ENCODE measurements at places on chromosomes 16 and 17.

DNA sequence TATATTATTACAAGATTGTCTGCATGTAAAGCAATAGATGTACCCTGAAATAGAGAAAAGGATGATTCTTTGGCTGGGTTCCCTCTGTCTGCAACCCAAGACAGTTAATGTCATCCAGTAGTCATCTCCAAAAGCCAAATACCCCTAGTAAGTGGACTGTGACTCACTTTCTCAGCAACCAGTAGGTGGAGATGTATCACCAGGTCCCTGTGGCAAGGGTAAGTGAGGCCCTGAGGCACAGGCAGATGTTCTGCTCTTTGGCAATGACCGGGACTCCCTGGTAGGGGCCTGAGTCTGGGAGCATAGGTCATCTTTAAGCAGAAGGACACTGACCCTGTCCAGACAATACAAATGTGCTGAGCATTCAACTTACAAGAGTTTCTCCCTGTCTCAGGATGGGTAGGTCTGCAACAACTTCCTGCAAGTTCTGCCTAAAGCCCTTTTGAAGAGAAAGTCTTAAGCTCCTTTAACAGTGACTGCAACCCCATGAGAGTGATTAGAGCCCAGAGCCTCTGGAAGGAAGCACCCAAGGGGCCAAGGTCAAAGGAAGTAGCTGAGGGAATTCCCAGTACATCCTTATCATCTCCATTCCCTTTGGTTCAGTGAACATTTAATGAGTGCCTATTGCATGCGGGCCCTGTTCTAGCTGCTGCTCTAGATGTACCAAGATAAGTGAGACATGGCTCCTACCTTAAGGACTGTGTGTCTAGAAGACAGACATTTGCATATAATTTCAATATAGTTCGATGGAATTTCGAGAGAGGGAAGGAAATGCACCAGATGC lies 31.9 kb downstream of the PMP22 start:
- peak; percentile 27 for DNase-seq

DNA sequence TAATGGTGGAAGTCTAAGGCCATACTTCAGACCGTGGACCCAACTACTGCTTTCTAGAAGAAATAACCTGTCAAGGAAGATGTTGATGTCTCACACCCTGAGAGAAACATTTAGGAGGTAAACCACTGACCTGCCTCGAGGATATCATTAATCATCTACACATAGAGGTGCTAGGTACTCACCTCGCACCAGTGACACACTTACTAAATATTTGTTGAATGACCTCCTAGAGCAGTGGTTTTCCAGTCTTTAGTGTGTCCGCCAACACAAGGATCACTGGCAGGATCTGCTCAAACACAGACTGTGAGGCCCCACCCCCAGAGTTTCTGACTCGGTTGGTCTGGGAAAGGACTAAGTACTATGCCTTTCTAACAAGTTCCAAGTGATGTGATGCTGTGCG lies 197.4 kb upstream of the CACNG5 start:
- no peak for DNase-seq

GRCh38 chr17:77282524-77283515 lies 142.1 kb downstream of the SEC14L1 start:
- DNase-seq: no peak

GRCh38 chr17:74744349-74744713 lies 4.1 kb upstream of the NHERF1 start:
- DNase-seq: no peak

- no peak for DNase-seq
Measured at GRCh38 chr17:78039581-78039980, 81.1 kb downstream of the TNRC6C start.

GRCh38 chr17:47853616-47854015 lies 2.7 kb upstream of the SP6 start:
- no peak for DNase-seq

DNA sequence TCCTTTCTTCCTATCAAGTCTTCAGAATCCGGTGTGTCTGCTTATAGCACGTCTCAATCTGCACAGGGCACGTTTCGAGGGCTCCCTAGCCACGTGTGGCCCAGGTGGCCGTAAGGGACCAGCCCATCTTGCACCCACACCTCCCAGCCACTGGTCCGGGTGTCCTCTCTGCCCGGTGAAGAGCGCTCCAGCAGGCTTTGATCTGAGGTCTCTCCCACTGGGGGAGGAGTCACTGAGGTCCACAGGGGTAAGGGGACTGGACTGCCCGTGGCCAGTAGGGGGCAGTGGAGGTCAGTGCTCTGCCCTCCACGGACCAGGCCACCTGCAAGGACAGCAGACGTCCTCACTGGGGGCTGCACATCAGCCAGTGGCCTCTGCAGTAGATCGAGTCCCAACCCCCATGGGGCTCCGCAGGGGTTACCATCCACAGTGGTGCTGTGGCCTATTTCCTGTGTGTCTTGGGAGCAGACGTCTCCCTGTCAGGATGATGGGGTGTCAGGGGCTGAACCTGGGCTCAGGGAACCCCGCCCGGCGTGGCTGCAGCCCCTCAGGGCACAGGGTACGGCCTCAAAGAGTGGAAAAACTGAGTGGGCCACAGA lies 204.1 kb upstream of the CIBAR2 start:
- DNase-seq: peak; percentile 87

DNA sequence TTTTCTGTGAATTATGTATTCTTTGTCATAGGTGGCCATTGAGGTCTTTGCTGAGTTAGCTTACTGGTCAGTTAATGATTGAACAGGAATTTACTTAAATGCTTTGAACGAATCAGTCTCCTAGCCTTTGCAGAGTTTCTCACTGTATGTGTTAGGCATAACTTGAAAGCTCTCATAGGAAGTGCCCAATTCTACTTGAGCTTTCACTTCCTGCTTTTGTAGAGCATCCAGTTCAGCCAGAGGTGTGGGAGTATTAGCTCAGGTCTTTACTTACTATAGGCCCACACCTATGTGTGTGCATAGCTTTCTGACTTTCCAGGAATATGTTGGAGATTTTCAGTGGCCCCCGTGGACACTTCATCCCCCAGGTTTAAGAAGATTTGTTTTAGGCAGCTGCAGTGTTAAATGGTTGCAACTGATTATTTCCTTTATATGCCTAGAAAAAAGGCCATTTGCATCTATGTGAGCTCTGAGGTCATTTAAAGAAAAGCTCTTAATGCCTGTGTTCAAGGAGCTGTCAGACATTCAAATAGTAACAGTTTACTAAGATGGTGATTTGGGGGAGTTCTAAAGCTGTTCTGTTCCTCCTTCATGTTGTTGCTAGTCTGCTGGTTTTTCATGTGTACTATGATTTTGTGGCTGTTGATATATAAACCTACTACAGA lies 62.3 kb downstream of the PHKB start:
- no peak for DNase-seq

GRCh38 chr17:78884876-78885667 lies 17.9 kb downstream of the CEP295NL start:
- DNase-seq: no peak

DNA sequence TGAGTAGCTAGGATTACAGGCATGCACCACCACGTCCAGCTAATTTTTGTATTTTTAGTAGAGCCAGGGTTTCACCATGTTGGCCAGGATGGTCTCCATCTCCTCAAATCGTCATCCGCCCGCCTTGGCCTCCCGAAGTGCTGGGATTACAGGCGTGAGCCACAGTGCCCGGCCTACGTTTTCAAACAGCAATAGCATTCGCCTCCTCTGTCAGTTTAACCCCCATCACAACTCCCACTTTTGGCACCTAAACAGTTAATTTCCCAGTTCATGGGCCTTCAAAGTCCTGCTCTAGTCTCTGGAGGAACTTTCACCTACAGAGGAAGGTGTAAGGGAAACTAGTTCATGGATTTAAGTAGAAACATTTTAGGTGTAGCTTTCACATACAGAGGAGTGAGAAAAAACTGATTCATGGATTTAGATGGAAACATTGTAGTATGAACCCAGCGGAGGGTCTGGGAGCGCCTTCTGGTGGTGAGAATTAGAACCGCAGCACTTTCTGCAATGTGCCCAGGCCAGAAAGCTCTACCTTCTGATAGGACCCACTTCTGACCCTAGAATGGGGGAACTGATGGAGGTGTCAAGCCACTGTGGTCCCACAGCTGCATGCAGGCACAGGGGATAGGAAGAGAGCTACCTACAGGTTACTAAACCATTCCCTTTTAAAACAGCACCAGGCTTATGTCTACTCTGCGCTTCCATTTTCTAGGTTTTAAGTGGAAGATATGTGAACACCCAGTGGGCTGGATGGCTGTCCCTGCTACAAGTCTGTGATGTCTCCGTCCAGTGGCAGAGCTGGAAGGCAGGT lies 12.0 kb upstream of the MEOX1 start:
- peak; percentile 67 for DNase-seq

DNA sequence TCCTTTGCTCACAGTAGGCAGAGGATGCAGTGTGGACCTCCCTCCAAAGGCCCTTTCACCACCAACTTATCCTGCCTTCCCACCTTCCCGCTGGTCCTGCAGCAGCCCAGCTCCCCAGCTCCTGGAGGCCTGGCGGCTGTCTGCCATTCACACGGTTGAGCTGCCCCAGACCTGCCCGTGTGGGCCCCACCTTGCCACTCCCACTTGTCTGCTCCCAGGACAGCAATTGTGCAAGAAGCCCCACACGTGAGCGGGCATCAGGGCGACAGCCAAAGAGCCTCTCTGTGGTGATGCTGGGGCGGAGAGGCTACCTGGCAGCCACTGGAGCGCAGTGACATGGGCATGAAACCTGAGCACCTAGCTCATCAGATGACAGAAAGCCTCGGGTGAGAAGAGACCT lies 248.6 kb upstream of the MAF start:
- DNase-seq: no peak

GRCh38 chr17:57277923-57278604 lies 21.7 kb downstream of the MSI2 start:
- DNase-seq: no peak

DNA sequence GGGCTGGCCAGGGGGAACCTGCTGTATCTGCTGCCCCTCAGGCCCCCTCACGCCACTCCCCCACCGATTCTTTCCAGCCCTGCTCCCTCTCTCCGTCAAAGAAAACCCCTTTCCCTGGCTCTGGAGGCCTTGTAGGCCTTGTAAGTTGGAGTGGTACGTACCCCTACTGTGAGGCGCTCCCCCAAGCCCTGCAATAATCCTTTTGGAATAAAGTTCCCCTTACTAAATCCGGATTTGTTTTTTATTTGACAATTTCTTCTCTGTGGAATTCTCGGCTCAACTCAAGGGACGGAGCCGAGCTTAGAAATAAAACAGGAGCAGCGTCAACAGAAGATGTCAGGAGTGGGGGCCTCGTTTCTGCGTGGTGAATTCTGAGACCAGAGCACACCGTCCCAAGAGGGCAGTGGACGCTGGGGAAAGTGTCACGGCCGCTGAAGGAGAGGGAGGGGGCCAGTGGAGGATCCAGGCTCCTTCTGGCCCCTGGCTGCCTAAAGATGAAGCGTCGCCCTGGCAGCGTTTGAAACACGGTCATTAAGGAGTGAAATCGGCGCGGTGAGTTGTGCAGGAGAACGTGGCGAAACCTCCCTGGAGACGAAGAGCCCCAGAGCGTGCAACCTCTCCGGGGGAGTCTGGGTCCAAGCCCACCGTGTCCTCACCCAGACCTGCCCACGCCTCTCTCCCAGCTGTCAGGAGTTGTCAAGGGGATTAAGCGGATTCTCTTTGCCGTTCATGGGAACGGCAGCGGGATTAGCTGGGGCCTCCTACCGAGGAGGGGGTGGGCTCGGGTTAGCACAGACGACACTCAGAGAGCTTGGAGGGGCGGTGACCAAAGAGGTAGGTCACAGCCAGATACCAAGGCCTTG lies 47.0 kb downstream of the SLC7A5 start:
- no peak for DNase-seq

GRCh38 chr17:61023996-61024395 lies 346.3 kb downstream of the BCAS3 start:
- DNase-seq: no peak

- no peak for DNase-seq
Measured at GRCh38 chr16:67846063-67846319, 742 bp upstream of the NUTF2 start.

DNA sequence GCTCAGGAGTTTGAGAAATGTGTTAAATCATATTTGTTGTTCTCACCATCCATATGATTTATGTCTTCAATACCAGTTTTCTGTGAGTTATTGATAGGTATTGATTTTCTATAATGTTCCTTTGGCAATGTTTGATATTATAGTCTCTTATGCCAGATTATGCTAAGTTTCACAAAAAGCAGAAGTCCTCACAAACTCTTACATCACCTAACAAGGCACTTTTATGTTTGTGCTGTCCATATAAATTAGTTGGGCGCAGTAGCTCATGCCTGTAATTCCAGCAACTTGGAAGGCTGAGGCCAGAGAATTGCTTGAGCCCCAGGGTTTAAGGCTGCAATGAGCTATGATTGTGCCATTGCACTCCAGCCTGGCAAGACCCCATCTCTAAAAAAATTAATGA lies 12.6 kb upstream of the UQCRC2 start:
- no peak for DNase-seq

- peak; percentile 22 for DNase-seq
Measured at GRCh38 chr17:32927724-32928585, at the start of gene TMEM98. Gene TMEM98, plus strand, starts transcription at chr17:32928153. Its CDS starts 3,376 bp downstream, at chr17:32931529.

- no peak for DNase-seq
Measured at GRCh38 chr16:53668869-53669268, 34.8 kb downstream of the RPGRIP1L start.

DNA sequence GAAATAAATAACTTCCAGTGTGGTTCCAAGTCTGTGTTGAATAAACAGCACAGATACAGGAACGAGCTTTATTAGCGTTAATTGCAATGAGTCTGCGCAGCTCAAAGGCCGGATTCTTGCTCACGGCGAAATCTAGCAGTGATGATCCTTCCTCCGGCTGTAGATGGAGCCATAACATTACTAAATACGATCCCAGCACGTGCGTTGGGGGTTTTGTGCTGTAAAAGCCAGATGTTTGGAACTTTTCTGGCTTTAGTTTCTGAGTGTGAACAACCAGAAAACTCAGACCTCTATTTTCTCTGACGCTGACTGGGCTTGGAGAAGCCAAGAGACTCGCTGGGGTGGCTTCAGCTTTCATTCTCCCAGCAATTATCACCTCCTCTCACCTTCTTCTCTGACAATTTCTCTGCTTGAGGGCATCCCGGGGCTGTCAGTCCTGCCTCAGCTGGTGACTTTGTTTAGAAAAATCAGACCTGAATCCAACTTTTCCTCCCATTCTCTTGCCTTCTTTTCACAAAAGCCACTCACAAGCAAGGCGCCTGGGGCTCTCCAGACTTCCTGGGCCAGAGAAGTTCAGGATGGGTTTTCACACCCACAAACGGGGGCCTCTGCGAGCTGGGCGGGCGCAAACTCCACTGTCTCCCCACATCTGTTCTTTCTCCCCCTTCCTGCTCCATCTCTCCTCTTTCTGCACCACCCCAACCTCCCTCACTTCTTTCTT lies 47.1 kb upstream of the AKTIP start:
- peak; percentile 82 for DNase-seq

DNA sequence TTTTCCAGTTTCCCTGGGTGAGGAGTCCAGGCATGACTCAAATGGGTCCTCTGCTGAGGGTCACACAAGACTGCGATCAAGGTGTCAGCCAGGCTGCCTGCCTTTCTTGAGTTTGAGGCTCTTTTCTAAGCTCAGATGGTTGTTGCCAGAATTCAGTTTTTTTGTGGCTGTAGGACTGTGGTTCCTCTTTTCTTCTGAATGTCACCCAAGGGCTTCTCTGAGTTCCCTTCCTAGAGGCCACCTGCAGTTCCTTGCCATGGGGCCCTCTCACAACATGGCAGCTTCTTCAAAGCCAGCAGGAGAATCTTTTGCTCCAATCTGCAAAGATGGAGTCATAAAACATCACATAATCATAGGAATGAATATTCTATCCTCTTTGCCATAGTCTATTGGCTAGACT lies 17.5 kb downstream of the LIMD2 start:
- DNase-seq: no peak
